ENCODE measurements at places on chromosomes 3 and 15. TPM values are rescaled to one million over a fixed set of nuclear protein-coding genes. Genes with fewer than 3 reads are reported as not detected.

PYDC2 gene
- not detected for total RNA-seq

BSN gene
- 0.09 TPM for total RNA-seq

ELL3 gene
- total RNA-seq: 1.2 TPM

TRPM1 gene
- total RNA-seq: not detected

DNA sequence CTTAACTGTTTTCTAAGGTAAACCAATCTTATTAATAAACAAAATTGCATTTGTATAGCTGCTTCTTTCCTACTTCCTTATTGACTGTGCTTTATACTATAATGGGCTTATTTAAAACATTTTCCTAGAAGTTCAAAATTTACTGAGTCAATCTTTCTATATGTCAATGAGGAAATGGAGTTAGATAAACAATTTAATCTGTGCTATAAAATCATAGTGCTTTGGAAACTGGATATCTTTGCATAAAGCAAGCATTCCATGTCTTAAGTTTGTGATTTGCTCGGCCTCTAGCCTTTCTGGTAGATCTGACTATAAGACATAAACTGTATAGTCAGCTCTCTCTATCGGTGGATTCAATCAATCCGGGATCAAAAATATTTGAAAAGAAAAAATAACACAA lies 99.6 kb downstream of the NEDD4 start:
- no peak for DNase-seq

DNA sequence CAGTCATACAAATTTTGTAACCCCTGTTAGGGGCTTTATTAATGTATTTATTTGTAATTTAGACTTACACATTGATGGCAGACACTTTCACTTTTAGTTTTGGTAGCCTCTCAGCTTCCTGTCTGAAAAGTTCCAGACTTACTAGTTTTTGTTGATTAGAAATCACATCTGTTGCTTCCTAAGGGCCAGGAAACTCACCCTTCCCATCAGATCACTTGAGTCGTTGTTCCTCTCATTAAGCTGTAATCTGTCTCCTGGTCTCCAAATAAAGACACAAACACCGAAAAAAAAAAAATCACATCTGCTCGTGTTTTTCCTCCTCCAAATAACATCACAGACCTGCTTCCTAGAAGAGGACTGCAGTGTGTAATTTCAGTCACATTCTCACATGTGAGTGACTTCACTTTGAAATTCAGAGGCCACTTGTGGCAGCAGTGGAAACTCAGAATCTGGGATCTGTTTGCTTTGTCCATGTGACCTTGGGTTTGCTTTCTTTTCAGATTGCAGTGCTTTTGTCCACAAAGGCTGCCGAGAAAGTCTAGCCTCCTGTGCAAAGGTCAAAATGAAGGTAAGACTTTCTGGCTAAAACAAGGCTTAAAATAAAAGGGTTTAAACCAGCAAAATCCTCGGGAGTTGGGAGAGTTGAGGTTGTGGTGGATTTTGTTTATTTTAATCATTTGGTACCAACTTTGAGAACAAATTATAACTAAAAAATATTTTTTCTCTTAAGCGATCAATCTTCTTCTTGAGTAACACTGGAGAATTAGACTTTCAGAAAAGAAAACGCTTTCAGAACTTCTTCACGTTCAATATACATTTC lies 87.0 kb downstream of the KLHL25 start:
- DNase-seq: peak; percentile 75

DNA sequence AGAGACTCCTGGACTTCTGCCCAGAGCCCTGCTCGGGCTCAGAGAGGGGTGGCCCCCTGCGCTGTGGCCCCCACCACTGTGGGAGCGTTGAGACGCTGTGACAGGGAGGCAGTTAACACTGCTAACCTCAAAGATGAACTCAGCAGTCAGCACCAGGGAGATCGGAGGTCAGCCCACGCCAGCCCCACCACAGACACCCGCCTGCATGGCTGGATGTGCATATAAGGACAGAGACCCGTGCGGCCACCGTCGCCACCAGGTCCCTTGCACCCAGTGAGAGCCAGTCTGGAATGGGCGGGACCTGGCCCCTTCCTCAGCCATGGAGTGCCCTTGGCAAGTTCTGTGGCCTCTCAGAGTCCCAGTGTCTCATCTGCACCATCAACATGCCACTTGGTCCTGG lies 48.5 kb upstream of the FURIN start:
- no peak for DNase-seq
